ENCODE measurements at places on chromosomes 5 and 9.

DNA sequence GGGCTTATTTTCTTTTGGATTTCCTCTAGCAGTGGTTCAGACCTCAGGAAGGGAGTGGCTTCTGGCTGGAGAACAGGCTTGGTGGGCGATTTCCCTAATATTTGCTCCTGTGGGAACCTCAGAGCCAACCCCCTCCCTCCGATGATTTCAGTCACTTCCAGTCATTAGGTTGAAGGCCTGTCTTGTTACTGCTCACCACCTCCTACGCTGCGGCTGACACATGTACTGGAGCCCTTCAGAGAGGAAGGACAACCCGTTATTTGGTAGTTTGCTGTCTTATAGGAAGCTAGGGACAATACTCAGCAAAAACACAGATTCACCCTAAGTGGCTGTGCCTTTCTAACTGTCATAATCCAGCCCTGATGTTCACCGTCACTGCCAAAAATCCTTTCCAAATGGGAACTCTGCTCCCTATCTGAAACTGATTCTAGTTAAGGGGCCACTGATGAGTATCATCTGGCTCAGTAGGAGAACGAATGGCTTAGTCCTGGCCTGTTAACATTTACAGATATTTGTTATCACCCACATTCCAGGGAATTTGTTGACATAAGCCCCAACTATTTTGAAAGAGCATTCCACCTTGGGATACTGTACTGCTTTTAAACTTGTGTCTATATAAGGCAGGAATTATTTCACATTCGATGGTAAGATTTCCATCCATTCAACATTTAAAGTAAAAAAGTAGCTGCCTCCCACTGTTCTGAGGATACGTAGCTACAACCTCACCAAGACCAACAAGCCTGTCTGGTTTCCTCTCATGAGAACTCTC lies 29.3 kb upstream of the ANKH start:
- peaks cover 9% of the 10 kb centered on the region for H3K4me1 ChIP-seq
- H3K27ac ChIP-seq: no peak overlapping the region
- H3K4me3 ChIP-seq: no peak overlapping the region
- no peaks in the 10 kb centered on the region for H3K36me3 ChIP-seq
- H3K27me3 ChIP-seq: no peaks in the 10 kb centered on the region
- DNase-seq: no peak

GRCh38 chr5:128228008-128228407 lies 144.4 kb downstream of the SLC12A2 start:
- H3K4me1 ChIP-seq: no peaks in the 10 kb centered on the region
- H3K27me3 ChIP-seq: no peaks in the 10 kb centered on the region
- no peaks in the 10 kb centered on the region for H3K36me3 ChIP-seq

DNA sequence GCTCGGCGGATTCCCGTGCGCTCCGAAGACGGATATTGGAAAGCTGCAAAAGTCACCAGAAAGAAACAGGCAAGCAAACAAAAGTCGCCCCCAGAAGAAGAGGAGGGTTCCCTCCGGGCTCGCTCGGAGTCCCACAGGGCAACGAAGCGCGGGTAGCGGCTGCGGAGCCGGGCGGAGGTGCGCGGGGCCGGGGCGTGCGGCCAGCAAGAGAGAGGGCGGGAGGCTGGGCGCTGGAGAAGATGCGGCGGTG lies at the start of gene FBN2:
TSS of gene FBN2 (minus strand) at position 246 of the 250 bp plus-strand sequence. CDS start 642 bp downstream, outside the sequence.
- H3K36me3 ChIP-seq: no peaks in the 10 kb centered on the region
- no peak within 1 kb of the TSS for H3K27ac ChIP-seq
- H3K4me1 ChIP-seq: peaks cover 15% of the 10 kb centered on the region
- no peak for DNase-seq

- no peaks in the 10 kb centered on the region for H3K27me3 ChIP-seq
- H3K27ac ChIP-seq: no peak overlapping the region
- no peak for DNase-seq
- H3K4me1 ChIP-seq: no peaks in the 10 kb centered on the region
- H3K4me3 ChIP-seq: no peak overlapping the region
- no peaks in the 10 kb centered on the region for H3K36me3 ChIP-seq
These were observed 407.7 kb upstream of the IRX1 start for GRCh38 chr5:3187771-3188425.

GRCh38 chr9:111895996-111896941 lies at the start of gene UGCG:
UGCG (plus strand) TSS chr9:111896814; CDS start chr9:111897216, 402 bp downstream.
- peaks cover 64% of the 10 kb centered on the region for H3K4me1 ChIP-seq
- peak within 1 kb of the TSS; percentile 98 for H3K27ac ChIP-seq
- H3K27me3 ChIP-seq: no peaks in the 10 kb centered on the region
- H3K36me3 ChIP-seq: no peaks in the 10 kb centered on the region

All from esophagus squamous epithelium (tissue), 5 donors.